ENCODE measurements at places on chromosomes 1 and 21.

DNA sequence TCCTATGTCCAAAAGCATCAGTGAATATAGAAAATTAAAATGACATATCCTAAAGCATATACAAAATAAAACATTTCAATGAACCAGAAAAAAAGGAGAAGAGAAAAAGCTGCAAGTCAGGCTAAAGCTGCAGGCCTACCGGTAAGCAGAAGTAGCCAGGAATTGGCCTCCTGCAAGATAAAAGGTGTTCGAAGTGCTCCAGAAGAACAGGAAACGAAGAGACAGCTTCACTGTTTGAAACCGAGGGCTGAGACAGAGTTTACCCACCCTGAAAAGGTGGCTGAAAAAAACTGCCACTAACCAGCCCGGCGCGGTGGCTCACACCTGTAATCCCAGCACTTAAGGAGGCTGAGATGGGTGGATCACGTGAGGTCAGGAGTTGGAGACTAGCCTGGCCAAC is 37.4 kb downstream of the NSL1 start:
- DNase-seq, result no peak

DNA sequence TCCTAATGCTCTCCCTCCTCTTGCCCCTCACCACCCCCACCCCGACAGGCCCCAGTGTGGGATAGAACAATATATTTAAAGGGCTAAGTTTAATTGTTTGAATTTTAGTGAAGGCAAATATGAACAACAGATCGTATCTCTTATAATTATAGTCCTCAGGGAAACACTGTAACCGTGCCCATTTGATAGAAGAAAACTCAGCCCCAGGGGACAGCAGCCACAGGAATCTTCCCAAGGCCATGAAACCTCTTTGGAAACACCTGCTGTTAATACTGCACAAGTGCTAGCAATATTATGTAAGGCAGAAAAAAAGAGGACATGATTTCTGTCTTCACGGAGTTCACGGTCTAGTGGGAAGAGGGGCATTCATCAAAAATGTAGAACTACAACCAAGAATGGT is 142.2 kb downstream of the URB2 start:
- no peak for DNase-seq

- peak; percentile 34 for DNase-seq
These were observed 96.7 kb upstream of the HP1BP3 start for GRCh38 chr1:20883766-20884165.

GRCh38 chr21:42681296-42682206 is 28.1 kb downstream of the PDE9A start:
- DNase-seq, result no peak

DNA sequence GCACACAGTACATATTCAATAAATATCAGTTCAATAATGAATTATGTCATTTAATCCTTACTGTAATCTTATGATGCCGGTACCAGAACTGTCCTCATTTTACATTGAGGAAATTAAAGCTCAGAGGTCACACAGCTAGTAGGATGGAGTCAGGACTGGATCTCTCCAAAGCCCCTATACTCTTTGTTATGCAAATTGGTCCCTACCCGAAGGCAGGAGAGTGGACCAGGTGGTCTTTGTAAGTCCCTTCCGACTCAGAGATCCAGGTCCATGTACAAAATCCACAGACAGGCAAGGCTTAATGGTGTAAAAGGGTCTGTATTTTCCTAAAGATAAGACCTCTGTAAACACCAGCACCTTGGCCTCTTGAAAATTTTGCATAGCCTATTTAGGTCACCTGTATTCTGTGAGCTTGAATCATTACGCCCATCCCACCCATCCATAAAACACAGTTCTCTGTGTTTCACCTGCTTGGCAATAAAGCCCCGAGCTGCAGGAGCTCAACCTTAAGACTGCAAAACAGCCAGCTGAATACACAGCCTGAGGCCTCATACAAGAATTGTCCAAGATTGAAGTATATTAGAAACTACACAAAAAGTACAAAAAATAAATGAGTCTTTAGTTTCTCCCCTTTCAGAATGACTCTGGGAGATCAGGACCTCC is 41.7 kb downstream of the PLXNA2 start:
- DNase-seq, result no peak

DNA sequence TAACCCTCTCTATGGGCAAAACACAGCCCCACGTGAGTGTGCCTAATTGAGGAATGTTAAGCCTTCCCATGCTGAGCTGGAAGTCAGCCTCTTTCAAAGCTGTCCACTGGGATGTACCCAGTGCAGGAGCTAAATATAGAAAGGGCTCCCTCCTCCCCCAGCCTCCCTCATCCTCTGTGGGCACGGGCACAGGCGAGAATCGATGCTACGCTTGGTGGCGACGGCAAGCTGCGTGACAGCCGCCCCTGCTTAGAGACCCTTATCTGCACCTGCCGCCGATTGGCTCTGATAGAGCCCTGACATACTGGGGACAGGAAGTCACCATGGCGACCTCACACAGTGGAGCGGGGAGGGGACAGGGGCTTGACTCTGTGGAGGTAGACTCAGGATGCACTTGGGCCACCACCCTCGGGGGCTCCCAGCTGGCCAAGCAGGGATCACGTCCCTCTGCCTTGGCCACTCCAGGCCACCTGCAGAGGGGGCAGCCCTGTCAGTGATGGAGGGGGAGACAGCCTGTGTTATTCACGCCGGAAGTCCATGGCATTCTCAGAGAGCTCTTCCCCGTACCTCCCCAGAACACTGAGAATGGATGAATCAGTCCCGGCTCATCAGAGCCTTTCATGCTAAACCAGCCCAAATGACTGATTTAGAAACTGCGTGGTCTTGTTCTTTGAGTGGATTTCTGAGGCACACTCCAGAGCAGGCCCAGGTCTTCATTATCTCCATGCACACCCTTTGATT is 84.8 kb downstream of the KCND3 start:
- DNase-seq, result no peak

- DNase-seq, result no peak
These were observed 148.0 kb upstream of the LMO4 start for GRCh38 chr1:87180682-87181081.

DNA sequence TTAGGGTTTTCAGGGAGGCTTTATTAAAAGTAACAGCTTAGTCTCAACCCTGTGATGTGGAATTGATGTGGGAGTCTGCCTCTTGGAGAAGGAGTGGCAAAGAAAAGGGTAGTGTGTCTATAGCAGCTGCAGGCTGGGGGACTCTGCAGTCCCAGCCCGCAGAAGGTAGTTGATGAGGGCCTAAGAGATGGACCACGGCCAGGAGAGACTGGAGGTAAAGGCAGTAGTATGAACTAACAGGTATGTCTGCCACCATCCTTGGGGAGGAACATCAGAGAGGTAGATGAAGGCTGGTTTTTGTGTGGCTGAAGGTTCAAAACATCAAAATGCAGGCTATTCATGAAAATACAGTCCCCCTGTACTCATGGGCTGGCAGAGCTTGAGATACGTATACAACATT is 112.1 kb downstream of the KCTD3 start:
- no peak for DNase-seq

GRCh38 chr1:55695151-55695550 is 480.0 kb upstream of the USP24 start:
- no peak for DNase-seq

DNA sequence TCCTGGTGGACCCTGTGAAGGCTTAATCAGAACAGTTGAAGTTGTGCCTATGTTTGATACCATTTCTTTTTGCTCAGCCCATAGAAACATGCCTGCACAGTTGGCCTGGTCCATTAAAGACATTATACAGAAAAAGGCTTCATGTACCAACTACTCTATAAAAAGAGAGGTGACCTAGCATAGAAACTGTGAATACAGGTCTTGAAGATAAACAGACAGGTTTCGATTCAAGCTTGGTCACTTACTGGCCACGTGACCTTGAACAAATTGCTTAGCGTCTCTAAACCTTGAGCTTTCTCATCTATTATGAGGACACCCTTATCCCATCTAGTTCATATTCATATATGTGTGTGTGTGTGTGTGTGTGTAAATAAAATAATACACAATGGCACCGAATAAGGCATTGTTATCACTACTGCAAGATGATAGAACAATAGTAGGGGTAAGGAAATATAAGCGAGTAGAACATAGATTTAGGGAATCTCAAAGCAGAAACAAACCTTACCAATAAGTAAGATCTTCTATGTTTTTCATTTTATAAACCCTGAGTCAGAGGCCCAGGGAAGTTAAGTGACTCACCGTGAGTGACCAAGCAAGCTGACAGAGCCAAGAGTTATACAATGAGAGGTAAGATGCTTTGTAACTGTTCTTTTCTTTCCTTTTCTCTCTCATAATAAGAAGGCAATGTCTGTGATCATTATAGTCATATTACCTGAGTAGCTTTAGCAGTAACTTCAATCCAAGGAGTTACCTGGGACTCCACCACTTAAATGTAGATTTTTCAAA is 476.8 kb upstream of the DEPDC1 start:
- peak; percentile 75 for DNase-seq

GRCh38 chr1:32137111-32137510 is 29.3 kb downstream of the KPNA6 start:
- DNase-seq, result no peak

DNA sequence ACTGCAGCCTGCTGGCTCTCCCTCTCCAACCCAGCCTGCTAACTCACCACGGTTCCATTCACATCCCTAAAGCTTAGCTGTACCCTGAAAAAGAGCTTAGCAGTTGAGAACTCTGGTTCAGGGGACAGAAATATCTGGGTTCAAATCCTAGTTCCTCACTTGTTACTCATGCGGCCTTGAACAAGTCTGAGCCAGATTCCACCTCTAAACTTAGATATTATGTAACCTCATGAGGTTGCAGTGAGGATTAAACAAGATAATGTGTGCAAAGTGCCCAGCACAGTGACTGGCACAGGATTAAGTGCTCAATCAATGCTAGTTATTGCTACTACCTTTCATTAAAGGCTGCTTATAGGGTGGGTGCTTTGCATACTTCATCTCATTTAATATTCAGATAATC is 41.3 kb upstream of the DHCR24 start:
- DNase-seq, result no peak
